CMK (cell line): ENCODE measurements at places on chromosomes 7 and 10.

DNA sequence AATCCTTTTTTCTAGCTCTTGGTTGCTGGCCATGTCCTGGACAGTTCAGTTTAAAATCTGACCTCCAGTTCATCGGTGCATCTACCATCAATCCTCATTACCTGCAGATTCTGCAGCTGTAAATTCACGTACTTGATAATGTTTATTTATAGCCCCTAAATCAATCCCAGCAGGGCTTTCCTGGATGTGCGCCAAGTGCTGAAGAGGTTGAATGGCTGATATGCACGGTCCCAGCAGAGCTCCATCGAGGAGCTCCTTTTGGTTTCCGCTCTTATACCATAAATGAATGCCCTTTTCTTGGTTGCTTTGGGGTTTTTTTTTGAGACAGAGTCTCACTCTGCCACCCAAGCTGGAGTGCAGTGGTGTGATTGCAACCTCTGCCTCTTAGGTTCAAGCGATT, 91.2 kb upstream of the CCZ1B start:
- no peak for DNase-seq

GRCh38 chr10:11609492-11610093, 1.9 kb downstream of the USP6NL start:
- no peak for DNase-seq

DNA sequence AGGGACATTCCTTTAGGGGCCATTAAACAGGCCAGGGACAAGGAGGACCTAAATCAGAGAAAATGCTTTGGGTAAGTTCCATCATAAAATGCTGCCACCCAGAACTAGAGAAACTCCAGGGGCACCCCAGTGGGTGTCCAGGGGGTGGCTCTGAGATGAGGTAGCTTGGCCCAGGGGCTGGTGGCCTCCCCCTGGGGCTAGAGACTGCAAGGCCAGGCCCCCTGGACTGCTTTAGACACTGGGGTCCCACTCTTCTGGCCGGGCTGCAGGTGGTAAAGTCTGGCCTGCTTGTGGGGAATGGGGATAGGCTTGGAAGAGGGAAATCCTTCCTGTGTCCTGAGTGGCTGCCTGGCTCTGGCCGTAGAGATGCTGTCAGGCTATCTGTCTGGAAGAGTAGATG, 169.6 kb upstream of the PODXL start:
- DNase-seq, result no peak

DNA sequence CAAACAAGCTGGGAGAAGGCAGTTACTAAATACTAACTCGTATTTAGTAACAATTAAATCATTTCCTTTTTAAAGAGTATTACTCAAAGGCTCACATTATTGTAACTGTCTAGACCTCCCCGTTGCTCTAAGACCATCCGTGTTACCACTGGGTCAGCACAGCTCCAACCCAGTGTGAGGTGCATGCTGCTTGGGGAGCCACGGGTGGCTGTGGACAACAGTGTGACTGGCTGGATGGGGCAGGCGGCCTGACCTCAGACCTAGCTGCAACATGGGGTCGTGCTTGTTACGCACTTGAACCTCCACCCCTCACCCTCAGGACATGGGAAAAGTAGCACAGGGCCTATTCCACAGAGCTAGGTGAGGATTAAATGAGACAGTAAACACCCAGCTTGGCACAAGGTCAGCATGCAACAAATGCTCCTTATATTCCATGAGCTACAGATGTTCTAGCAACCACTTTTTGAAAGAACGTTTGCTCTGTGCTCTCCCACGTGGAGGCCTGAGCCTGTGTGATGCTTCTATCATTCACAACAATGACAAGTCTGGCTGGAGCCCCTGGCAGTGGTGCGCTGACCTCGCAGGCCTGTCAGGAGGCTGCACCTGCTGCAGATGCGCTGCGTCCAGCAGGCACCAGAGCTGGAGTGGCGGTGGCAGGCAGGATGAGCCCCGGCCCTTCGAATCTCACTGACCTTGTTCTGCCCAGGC, 135.7 kb downstream of the PKD1L1 start:
- DNase-seq, result no peak

GRCh38 chr10:89645742-89646172, 715 bp upstream of the PANK1 start:
- DNase-seq, result no peak

- no peak for DNase-seq
Measured at GRCh38 chr10:29471544-29471859, 163.3 kb downstream of the SVIL start.

DNA sequence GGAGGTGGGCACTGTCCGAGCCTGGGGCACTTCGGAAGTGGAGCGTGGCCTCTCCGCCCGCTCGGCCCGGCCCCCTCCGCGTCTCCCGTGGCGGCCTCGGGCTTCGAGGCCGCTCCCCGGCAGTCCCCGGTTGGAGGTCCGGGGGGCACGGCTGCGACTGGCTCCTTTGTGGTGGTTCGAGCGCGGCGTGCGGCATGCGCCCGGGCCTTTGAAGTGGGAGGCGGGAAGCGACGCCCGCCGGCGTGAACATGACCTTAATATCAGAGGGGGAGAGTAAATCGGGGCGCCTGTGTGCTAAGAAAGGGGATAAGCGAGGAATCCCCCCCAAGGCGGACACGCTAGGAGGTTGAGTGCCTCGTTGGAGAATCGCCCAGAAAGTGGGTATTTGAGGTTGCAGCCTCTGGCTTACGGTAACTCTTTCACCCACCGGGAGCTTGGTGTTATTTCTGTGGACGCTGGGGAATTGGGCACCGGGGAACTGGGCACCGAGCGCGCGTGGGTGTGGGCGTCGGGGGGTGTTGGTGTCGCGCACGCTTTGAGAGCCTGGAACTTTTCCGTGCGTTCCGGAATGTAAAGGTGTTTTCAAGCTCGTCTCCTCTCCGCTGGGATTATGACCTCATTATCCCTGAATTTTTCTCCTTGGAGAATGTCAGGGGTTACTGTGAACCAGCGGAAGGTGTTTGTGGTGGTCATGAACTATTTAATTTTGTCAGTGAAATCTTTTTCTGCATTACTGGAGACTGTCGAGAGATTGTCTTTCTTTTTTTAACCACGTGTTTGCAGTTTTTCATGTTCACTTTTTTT, 660 bp downstream of the SUV39H2 start:
- DNase-seq, result no peak

GRCh38 chr10:13891128-13892000, 304.6 kb downstream of the PRPF18 start:
- DNase-seq, result no peak

GRCh38 chr10:87657371-87657770, 2.3 kb upstream of the PAPSS2 start:
- DNase-seq, result no peak

DNA sequence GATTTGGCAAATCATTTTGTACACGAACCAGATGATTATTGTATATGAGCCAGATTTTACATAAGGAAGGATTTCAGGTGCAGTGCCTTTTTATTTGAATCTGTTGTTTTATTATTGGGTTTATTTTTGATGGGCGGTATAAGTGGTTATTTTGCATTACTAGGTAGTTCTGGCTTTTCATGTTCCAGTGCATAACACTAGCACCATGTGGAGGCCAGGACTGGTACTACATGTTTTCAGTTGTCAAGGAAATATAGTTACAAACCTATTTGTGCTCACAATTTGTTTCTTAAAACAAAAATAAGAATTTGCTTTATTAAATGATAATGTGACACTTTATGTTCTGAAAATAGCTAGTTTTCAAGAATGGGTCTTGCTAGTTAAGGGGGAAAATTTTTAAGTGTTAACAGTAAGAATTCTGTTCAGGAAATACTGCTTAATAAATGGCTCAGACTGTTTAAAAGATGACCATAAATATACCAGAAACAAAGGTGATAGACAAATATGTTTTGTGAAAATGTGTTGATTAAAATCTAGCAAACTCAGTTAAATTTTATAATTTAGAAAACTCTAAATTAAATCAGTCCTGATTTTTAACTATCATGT, 7.1 kb upstream of the SEMA3E start:
- DNase-seq, result no peak

- no peak for DNase-seq
Measured at GRCh38 chr7:3140834-3141233, 97.2 kb upstream of the CARD11 start.

DNA sequence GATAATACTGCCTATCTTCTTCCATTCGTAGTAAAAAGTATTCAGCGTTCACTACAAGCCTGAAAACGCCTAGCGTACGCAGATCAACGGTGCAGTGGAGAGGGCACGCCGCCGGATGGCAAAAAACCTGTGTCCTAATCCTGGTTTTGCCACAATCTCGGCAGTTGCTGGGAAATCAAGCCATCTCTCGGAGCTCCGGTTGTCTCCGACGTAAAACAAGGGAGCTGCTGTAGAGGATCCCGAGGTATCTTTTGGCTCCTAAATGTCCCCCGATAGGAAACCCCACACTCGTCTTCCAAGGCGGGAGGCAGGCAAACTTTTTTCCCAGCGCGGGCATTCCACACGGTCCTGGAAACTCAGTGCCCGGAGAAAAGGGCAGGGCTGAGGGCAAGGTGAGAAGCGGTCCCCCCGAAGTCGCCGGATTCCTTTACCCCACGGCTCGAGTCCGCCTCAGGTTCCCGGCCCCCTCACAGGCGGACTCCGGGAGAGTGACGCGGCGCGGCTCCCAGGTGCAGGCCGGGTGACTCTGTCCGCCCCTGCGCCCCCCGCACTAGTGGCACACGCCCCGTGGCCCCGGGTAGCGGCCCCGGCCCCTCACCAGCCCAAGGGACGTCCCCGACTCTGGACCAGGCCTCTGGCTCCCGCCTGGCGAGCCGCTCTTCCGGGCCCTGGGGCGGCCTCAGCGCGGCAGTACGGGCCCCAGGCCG, 649 bp downstream of the IDE start:
- no peak for DNase-seq

GRCh38 chr10:79328737-79329504, 18.3 kb upstream of the PPIF start:
- DNase-seq, result no peak

GRCh38 chr7:127550247-127550646, 35.1 kb downstream of the GCC1 start:
- no peak for DNase-seq

DNA sequence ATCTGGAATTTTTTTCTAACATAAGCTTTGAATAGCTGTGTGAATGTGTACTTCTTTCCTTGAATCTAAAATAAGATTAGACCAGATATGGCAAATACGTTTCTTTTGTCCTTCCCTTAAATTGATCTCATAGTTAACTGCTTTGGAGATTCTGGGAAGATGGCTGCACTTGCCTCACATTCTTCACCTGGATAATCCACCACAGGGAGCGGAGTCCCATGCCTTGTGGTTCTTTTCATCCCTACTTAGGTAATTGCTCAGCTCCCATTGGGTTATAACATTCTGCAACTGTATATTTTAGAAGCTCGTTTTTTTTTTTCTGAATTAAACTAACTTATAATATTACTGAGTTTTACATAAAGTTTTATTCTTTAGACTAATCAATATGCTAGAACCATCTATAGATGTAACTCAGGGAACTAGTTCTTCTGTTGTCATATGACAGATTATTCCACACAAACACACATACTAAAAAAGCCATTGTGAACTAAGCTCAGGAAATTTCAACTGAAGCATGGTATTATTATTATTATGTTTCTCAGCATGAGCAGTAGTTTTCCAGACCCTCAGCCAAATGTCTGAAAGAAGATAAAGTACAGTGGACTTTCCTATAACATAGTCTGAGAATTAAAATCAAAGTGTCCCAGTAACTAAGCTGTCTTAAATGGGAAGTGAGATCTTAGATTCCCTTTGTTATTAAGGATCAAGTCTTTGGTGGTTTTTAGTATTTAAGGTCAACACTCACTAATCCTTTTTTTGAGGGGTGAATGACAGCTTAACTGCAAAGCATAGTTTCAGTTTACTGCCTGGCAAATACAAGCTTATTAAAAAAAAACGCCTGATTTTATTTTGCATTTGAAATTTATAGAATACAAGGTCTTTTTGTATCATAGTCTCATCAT, 182.3 kb downstream of the PPP1R9A start:
- DNase-seq, result no peak

DNA sequence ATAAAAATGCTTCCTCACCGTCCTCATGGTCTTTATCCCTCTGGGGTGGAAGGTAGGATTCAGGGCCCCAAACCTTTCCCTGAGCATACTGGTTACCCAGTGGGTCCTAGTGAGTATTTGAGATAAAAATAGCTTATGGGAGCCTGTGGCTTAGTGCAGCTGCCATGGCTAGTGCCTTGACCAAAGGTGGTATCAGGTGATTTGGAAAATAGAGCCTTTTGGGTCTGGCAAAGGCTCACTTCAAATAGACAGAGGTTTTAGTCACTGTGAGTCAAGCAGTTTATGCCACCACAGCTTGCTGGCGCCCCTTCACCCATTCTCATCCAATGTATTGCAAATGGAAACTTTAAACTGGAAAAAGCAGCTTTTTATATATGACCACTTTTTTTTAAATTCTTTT, 30.4 kb downstream of the PLAU start:
- DNase-seq, result no peak

GRCh38 chr7:139768249-139768824, 9.5 kb downstream of the HIPK2 start:
- no peak for DNase-seq

DNA sequence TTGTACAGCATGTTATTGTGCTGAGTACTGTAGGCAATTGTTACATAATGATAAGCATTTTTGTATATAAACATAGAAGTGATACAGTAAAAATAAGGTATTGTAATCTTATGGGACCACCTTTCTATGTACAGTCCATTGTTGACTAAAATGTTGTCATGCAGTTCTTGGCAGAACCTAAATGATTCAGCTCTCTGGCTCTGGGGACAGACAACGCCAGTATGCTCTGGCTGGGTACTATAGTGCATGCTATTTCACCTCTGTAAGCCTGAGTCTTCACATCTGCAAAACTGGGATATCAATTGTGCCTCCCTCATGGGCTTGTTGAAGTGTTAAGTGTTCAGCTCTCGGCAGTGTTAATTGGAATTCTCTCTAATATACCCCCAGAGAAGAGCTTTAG, 674.3 kb downstream of the INHBA start:
- DNase-seq, result no peak
